T-helper 17 cell (primary cell): ENCODE measurements at places on chromosomes 5 and 9. TPM values are rescaled to one million over a fixed set of nuclear protein-coding genes. Genes with fewer than 3 reads are reported as not detected.

ATOX1 gene
- 24.3 TPM for total RNA-seq

F2RL2 gene
- not detected for total RNA-seq

PLAC8L1 gene
- total RNA-seq, result not detected

CPLANE1 gene
- total RNA-seq, result 8.4 TPM

CD274 gene
- total RNA-seq, result 4.7 TPM

KCNV2 gene
- total RNA-seq, result not detected

ARHGEF39 gene
- 1.6 TPM for total RNA-seq

SERF1A gene
- total RNA-seq, result 10.1 TPM

ST8SIA4 gene
- total RNA-seq, result 27.5 TPM

GLDC gene
- total RNA-seq, result 1.1 TPM

RIMOC1 gene
- 13.5 TPM for total RNA-seq

KIF24 gene
- total RNA-seq, result 0.08 TPM

SV2C gene
- 0.18 TPM for total RNA-seq

TENT4A gene
- 54.7 TPM for total RNA-seq

IFNA1 gene
- total RNA-seq, result not detected

PRRT1B gene
- total RNA-seq, result not detected

CDH6 gene
- 0.21 TPM for total RNA-seq

DNA sequence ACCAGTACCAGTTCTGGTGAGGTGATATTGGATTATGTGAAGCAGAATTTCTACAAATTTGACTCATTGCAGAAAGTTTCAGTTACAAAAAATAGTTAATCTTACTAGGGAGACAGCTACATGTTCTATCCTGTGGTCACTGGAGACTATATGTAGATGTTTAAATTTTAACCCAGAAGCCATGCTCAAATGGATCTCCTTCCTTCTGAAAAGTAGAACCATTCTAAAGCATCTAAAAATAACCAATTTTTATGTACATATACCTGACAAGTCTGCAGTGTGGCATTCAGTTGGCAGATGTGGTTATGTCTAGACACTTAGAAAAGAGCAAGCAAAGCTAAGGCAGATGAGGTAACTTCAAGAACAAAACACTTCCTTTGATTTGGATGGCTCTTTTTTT is 65.5 kb upstream of the POU4F3 start:
- H3K27me3 ChIP-seq, result no peaks in the 10 kb centered on the region
- H3K36me3 ChIP-seq, result peaks cover 5% of the 10 kb centered on the region
- H3K4me1 ChIP-seq, result peaks cover 2% of the 10 kb centered on the region
- no peak overlapping the region for H3K27ac ChIP-seq
- DNase-seq, result no peak
- no peak overlapping the region for H3K4me3 ChIP-seq

DNA sequence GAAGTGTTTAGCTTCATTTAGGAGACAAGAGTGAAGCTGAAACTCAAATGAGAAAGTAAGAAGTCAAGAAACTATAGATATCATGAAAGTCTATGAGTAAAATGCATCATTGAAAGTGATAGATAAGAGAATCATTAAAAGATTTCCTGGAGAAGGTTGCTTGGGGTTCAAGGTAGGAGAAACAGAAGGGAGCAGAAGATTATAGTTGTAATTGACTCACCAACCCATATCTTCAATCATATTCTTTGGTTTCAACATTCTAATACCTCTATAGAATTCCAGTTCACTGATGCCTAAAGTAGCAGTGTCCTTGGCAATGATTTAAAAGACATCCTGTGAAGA is 365.7 kb upstream of the RIOK2 start:
- DNase-seq, result no peak
- no peak overlapping the region for H3K4me3 ChIP-seq
- H3K27ac ChIP-seq, result peak overlapping the region; percentile 10
- no peaks in the 10 kb centered on the region for H3K4me1 ChIP-seq
- H3K36me3 ChIP-seq, result no peaks in the 10 kb centered on the region

GRCh38 chr5:54944364-54944763 is 41.0 kb downstream of the ESM1 start:
- H3K4me3 ChIP-seq, result no peak overlapping the region
- no peaks in the 10 kb centered on the region for H3K36me3 ChIP-seq
- no peak overlapping the region for H3K27ac ChIP-seq
- peaks cover 5% of the 10 kb centered on the region for H3K27me3 ChIP-seq
- peaks cover 6% of the 10 kb centered on the region for H3K4me1 ChIP-seq
- peak; percentile 15 for DNase-seq

DNA sequence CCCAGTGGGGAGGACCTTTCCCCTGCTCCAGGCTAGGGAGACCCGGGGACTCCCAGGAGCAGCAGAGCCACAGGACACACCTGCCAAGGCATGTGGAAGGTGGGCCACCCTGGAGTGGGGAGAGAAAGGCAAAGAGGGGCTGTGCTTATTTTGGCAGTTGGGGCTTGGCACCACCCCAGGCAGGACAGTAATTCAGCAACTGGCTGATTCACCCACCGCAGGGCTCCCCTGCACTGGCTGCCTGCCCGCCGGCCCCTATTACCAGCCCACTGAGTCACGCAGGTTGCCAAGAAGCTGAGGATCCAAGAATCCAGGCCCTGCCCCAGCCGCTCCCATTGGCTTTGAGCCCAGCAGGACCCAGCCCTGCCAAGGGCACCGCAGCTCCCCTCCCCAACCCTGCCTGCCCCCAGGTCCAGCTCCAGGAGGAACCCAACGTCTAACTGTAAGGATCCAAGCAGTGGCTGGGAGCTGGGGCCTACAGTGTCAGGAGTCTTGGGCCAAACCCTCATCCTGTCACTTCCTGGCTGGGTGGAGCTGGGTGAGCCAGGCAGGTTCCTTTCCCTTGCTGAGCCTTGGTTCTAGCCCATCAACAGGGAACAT is 14.2 kb upstream of the RALGDS start:
- peaks cover 2% of the 10 kb centered on the region for H3K36me3 ChIP-seq
- DNase-seq, result no peak
- no peaks in the 10 kb centered on the region for H3K27me3 ChIP-seq

- H3K4me3 ChIP-seq, result no peak overlapping the region
- no peak overlapping the region for H3K27ac ChIP-seq
- H3K36me3 ChIP-seq, result no peaks in the 10 kb centered on the region
- no peaks in the 10 kb centered on the region for H3K27me3 ChIP-seq
- H3K4me1 ChIP-seq, result no peaks in the 10 kb centered on the region
Observed at GRCh38 chr5:89827359-89827758, 582.2 kb downstream of the CETN3 start.

GRCh38 chr5:138338411-138339090 is 485 bp downstream of the FAM53C start:
- H3K36me3 ChIP-seq, result peaks cover 2% of the 10 kb centered on the region
- peak overlapping the region; percentile 92 for H3K4me3 ChIP-seq
- no peak for DNase-seq
- H3K27ac ChIP-seq, result peak overlapping the region; percentile 97

GRCh38 chr9:120820095-120820494 is 22.6 kb downstream of the PSMD5 start:
- no peak overlapping the region for H3K27ac ChIP-seq
- H3K27me3 ChIP-seq, result no peaks in the 10 kb centered on the region
- peaks cover 14% of the 10 kb centered on the region for H3K36me3 ChIP-seq
- no peak overlapping the region for H3K4me3 ChIP-seq
- peaks cover 2% of the 10 kb centered on the region for H3K4me1 ChIP-seq

- no peak overlapping the region for H3K27ac ChIP-seq
- peaks cover under 1% of the 10 kb centered on the region for H3K36me3 ChIP-seq
- peaks cover 56% of the 10 kb centered on the region for H3K27me3 ChIP-seq
Observed at GRCh38 chr5:73623901-73624404, 2.0 kb upstream of the ARHGEF28 start.

DNA sequence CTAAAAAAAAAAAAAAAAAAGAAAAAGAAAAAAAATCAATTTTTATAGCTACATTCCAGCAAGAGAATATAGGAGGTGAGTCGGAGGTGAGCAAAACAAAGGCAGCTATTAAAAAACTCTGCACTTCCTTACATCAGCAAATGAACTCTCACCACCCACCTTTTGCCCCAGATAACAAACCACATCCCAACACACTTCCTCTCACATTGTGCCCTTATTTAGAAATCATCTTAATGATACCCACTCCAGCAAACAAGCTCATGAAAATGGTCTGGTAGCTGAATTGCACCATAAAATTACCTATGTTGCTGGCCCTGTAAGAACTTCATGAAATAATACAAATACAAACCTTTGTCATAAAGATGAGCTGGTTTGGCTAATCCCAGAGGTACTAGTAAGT is 82.9 kb downstream of the CEMIP2 start:
- H3K27ac ChIP-seq, result peak overlapping the region; percentile 84
- DNase-seq, result no peak
- H3K4me3 ChIP-seq, result peak overlapping the region; percentile 76
- peaks cover 3% of the 10 kb centered on the region for H3K36me3 ChIP-seq
- peaks cover 38% of the 10 kb centered on the region for H3K4me1 ChIP-seq
- no peaks in the 10 kb centered on the region for H3K27me3 ChIP-seq

- no peaks in the 10 kb centered on the region for H3K4me1 ChIP-seq
- DNase-seq, result no peak
- no peak overlapping the region for H3K4me3 ChIP-seq
Observed at GRCh38 chr9:2214707-2215106, 199.6 kb downstream of the SMARCA2 start.

DNA sequence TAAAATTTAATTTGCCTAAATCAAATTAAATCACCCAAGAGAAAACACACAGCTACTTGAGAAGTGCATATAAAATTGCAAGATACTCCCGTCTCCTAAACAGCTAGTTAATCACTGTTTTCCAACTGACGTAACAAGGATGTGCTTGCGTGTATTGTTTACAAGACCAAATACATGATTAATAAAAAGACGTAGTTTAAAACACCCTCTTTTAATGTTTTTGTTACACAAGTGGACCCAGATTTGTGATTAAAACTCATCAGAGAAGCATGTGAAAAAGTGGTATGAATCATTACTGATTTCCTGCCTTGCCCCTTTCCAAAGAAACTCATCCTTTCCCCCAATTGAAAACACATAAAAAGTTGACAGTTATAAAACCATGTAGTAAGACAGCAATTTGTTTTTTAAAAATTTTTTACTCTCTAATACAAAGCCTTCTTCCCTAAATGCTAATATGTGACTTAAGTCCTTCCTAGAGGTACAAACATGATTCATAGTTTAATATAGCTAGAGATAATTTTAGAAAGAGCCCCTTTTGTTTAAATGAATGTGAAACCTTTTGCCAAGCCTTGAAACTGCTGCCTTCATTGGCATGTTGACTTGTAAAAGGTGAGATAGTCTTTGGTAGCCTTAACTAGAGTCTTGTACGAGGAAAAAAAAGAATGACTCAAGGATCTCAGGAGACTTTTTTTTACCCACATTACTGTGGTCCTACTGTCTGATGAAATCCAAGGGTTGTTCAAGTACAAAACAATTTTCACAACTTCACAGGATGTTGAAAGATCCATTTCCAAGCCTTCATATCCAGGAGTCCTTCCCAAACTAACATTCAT is 61.4 kb upstream of the FST start:
- no peak for DNase-seq
- H3K4me3 ChIP-seq, result no peak overlapping the region
- peaks cover 3% of the 10 kb centered on the region for H3K4me1 ChIP-seq
- no peaks in the 10 kb centered on the region for H3K36me3 ChIP-seq
- H3K27me3 ChIP-seq, result peaks cover 30% of the 10 kb centered on the region
- no peak overlapping the region for H3K27ac ChIP-seq

DNA sequence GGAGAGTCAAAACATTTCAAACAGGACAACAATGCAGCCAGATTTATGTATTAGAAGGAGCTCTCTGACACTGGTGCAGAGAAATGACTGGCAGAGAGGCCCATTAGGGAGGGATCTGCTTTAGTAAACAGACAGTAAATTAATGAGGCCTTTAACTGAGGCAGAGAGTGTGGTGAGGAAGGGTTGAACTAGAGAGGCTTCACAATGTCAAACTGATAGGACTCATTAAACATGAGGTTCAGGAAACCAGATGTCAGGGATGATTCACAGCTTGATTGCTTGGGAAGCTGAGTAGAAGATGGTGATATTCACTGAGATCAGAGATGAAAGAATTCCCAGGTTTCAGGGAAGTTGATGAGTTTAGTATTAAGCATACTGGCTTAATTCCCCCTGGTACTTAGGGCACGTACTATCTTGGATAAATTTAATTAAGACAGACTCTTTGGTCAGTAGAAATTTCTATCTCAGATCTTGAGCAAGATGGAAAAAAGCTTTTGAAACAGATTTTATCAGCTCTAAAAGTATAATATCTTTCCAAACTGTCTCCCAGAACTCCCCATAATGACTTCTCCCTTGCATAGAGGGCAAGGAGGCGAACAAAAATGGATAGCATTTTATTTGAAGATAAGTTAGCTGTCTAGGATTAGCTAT is 8.6 kb upstream of the MUSK start:
- no peak overlapping the region for H3K27ac ChIP-seq
- no peak overlapping the region for H3K4me3 ChIP-seq
- no peaks in the 10 kb centered on the region for H3K36me3 ChIP-seq
- H3K4me1 ChIP-seq, result no peaks in the 10 kb centered on the region
- H3K27me3 ChIP-seq, result no peaks in the 10 kb centered on the region
